Naive thymus-derived CD4-positive, alpha-beta T cell (primary cell): ENCODE measurements at places on chromosomes 4 and X.

DNA sequence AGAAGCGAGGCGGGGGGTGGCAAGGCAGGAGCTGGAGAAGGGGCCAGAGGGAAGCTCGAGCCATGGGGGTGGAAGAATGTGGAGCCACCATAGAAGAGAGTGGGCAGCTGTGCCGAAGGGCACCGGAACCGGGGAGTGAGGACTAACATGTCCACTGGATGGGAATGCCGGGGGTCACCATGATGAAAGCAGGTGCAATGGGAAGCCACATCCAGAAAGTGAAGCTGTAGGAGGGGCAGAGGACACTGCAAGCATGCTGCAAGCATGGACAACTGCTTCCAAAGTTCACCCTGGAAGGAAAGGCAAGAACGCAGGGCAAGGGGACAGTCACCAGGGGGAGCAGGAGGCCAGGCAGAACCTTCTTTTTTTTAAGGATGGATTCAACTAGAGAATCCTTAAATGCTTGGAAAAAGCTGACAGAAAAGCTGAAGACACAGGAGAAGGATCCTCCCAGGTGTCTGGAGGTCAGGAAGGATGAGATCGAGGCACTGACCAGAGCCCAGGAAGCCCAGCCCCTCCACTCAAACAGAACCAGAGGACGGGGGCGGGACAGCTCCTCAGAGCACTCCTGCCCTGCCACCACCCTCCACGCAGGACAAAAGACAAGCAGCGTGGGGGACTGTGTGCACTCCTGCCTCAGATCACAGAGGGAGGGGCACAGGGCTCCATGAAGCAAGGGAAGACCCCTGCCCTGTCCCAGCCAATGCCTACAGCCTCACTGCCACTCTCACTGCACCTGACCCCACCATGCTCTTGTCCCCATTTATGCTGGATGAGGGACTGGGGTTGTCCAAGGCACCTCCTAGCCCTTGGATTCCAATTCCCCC, 169.2 kb downstream of the AFAP1 start:
- H3K27me3 ChIP-seq = no peaks in the 10 kb centered on the region
- peak overlapping the region; percentile 30 for H3K4me3 ChIP-seq
- no peaks in the 10 kb centered on the region for H3K36me3 ChIP-seq
- H3K27ac ChIP-seq = peak overlapping the region; percentile 47
- DNase-seq = peak; percentile 4

DNA sequence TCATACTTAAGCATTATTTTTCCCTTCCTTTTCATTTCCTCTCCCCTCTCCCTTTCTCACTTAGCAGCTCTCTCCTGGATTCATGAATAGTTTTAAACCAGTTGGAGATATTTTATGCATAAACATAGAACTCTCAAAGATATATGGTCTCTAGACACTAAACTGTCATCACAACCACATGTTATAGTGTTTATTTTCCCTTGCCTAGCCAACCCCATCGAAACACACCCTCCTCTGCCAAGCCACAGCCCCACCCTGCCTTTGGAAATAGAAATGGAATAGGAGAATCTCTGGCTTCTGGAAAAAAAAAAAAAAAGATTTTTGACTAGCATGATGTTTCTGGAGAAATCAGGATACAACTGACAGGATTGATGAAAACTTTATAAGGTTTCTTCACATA, 64.8 kb upstream of the RBPJ start:
- no peak for DNase-seq
- no peaks in the 10 kb centered on the region for H3K4me1 ChIP-seq
- no peaks in the 10 kb centered on the region for H3K36me3 ChIP-seq
- H3K27ac ChIP-seq = no peak overlapping the region
- no peak overlapping the region for H3K4me3 ChIP-seq

DNA sequence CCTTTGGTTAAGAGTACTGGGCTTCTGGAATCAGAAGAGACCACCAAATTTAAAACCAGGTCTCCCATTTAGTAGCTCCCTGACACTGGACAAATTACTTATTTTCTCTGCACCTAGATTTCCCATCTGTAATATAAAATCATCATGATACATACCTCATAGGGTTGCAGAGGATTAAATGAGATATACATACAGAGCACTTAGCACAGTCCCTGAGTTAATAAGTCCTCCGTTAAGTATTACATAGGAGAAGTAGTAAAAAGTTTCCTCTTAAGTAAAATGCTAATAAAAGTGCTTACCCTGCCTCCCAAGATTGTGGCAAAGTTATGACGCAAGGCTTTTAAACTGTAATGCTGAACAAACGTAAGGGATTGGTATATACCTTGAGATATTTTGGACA, 539 bp upstream of the CHIC1 start:
- peak overlapping the region; percentile 73 for H3K4me3 ChIP-seq
- no peaks in the 10 kb centered on the region for H3K27me3 ChIP-seq
- H3K4me1 ChIP-seq = no peaks in the 10 kb centered on the region
- H3K36me3 ChIP-seq = no peaks in the 10 kb centered on the region
- H3K27ac ChIP-seq = peak overlapping the region; percentile 81
- DNase-seq = no peak

- H3K36me3 ChIP-seq = no peaks in the 10 kb centered on the region
- no peak for DNase-seq
- H3K27ac ChIP-seq = no peak overlapping the region
These were observed 110.6 kb upstream of the FSTL5 start for GRCh38 chr4:162274354-162274753.
